ENCODE measurements at places on chromosomes 2 and 18.

- no peak for DNase-seq
These were observed 2.2 kb upstream of the POLR2D start for GRCh38 chr2:127860130-127860529.

DNA sequence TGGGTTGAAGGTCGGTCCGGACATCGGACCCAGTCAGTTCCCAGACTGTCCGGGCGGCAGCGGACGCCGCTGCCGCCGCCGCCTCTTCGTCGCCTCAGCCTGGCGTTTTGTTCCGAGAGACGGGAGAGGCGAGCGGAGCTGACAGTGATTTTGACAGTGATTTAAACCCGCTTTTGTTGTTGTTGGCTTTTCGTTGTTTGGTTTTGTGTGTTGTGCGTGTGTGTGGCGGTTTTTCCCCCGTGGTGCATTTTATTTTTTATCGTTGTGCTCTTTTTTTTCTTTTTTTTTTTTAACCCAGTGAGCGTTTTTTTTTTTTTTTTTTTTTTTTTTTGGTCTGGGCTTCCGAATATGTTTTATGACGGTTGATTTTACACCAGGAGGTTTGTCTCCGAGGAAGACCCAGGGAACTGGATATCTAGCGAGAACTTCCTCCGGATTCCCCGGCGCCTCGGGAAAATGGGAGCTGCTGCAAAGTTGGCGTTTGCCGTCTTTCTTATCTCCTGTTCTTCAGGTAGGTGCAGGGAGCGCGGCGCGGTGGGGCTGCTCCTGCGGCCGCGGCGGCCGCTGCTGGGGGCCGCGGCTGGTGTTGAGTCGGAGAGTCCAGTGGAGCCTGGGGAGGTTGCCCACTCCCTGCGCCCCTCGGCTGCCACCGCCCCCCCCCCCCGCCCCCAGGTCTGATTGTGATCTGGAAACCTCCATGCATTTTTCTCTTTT, at the start of gene ACVR2A:
Gene ACVR2A (plus strand): TSS at position 333 of the 714 bp plus-strand sequence. CDS start 124 bp downstream, at position 457.
- peak; percentile 56 for DNase-seq

DNA sequence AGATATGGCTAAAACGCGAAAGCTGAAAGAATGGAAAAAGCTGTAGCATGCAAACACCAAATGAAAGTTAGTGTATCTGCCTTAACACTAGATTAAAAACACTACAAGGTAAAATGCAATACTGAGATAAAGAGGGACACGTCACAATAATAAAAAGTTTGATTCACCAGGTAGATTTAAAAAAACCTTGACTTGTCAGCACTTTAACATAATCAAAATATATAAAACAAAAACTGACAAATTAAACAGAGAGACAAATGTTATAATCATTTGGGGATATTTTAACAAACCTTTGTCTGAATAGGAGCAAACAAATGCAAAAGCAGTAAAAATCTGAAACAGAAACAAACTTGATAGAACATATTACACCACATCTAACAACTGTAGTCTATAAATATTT, 18.3 kb downstream of the TLK1 start:
- no peak for DNase-seq

- no peak for DNase-seq
These were observed 7.5 kb upstream of the SCN1A start for GRCh38 chr2:166135152-166135848.

- no peak for DNase-seq
These were observed 329.7 kb upstream of the MEIS1 start for GRCh38 chr2:66105066-66105753.

DNA sequence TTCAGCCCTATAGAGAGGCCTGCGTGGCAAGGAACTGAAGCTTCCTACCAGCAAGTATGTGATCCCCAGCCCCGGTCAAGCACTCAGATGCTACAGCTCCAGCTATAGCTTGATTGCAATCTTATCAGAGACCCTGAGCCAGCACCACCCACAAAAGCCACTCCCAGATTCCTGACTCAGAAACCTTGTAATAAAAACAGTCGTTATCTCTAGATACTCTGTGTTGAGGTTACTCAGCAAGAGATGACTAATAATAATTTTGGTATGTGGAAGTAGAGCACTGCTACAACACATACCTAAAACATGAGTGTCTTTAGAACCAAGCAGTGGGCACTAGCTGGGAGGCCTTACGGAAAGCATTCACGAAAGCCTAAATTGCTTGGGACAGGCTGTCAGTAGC, 216.9 kb downstream of the UXS1 start:
- DNase-seq = no peak

GRCh38 chr2:171347591-171348032, 86.2 kb downstream of the METTL8 start:
- DNase-seq = no peak

- no peak for DNase-seq
These were observed 12.0 kb downstream of the NRP2 start for GRCh38 chr2:205694256-205694655.

GRCh38 chr2:120943403-120944034, 207.9 kb downstream of the GLI2 start:
- DNase-seq = no peak

- no peak for DNase-seq
These were observed 422.0 kb upstream of the ZEB2 start for GRCh38 chr2:144941743-144942488.

GRCh38 chr2:178912416-178913048, 105.3 kb upstream of the TTN start:
- DNase-seq = no peak

DNA sequence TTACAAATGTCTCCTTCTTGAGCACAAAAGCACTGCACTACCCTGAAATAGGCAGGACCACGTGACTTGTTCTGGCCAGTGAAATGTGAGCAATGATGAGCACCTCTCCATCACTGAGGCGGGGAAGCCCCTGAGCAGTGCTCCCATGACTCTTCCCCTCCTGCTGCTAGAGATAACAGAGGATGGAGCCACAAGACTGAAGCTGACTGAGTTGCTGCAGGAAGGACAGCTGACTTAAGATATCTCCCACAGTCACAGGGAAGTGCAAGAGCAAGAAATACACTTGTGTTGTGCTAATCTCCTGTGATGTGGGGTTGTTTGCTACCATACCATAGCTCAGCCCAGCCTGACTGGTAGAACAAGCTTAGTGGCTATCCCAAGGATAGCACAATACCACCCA, 38.7 kb downstream of the STK39 start:
- no peak for DNase-seq

DNA sequence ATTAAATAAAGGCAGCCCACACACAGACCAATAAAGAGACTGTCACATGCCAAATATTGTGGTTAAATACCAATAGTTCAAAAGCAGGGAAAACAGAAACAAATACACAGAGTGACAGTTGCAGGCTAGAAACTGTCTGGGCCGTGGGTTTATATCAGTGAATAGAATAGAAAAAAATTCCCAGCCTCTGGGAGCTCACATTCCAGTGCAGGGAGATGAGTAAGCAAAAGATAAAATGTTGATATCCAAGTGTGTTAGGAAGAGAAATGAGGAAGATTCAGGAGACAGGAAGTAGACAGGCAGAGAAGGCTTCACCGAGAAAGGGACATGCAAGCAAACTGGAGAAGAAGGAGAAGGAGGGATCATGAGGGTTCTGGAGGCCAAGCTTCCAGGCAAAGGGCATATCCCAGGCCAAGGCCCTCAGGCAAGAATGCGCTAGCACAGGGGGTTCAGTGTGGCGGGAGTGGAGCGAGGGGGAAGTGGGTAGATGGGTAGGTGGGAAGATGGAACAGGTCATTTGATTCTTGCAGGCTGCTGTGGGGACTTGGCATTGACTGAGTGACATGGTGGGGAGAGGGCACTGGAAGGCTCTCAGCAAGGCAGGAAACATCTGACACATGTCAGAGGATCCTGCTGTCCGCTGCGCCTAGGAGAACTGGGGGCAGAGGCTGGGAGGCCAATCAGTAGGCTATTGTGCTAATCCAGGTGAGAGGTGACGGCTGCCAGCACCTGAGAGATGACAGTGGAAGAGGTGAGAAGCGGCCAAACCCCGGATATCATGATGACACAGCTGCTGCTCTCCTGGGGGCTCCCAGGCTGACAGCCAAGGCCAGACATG, 89.2 kb downstream of the ZBTB7C start:
- DNase-seq = no peak

DNA sequence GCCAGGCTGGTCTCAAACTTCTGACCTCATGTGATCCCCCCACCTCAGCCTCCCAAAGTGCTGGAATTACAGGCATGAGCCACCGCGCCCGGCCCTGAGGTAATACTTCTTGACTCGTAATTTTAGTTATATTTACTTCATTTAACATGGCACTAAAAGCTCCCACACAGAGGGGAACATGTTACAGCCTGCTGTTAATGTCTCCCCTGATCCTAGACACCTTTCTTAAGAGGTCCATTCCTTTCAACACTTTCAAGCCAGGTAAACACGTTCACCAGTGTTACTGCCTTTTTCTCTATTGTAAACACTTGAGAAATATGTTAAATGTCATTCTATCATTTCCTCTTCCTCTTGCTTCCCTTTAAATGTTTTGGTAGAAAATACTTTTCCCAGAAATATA, 161.4 kb downstream of the METTL4 start:
- no peak for DNase-seq

DNA sequence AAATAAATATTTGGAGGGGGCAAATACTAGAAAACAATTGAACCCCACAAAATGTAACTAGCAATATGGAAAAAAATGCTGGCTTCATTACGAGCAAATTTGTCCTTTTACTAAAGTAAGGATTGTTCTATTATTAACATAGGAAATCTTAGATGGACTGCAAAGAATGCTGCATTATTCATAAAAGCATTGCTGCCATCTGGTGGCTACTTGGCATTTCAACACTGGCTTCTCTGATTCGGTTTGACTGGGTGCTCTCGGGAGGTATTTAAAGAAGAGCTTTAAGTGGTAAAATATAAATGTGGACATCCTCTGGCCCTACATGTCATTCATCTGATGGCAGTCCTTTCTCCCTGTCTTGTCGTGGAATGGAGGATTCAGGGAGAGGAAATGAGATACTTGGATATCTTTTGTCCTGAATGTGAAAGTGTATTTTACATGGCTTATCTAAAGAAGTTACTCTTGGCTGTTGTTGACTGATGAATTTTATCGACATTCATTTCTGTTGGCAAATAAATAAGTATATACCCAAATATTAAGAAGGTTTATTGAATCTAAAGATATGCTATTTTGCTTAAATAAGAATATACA, 130.2 kb downstream of the ARHGAP15 start:
- peak; percentile 69 for DNase-seq

DNA sequence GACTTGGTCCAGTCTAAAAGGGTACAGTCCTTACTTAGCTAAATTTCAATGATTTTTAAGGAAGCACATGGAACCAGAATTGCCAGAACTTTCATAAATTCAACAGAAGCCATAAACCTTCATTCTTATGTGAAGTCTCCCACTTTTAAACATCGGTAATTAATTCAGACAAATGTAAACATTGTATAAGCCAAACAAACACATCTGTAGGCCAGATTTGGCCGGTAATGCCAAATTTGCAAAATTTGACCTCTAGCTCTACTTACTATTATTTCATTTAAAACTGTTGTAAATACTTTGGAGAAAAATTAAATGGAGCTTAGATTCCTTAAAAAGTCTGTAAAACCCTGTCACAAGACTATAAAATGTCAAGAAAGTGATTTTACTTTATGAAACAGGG, 83.2 kb upstream of the GALNT5 start:
- no peak for DNase-seq

DNA sequence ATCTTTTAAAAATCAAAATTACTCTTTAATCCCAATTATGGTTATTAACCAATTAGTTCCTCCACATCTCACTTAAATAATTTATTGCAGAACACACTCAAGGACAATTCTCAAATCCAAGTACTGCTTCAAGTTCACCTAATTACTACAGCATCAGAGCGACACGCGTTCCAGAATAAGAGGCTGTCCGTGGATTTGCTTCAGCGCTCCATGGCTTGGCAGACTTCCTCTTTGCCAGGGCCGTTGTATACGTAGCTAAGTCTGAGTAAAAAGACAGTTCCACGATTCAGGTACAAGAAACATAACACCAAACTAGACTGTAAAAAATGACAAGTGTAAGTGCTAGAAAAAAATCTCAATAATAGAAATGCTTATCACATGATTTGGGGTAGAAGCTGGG, 153.2 kb upstream of the MYT1L start:
- DNase-seq = no peak

DNA sequence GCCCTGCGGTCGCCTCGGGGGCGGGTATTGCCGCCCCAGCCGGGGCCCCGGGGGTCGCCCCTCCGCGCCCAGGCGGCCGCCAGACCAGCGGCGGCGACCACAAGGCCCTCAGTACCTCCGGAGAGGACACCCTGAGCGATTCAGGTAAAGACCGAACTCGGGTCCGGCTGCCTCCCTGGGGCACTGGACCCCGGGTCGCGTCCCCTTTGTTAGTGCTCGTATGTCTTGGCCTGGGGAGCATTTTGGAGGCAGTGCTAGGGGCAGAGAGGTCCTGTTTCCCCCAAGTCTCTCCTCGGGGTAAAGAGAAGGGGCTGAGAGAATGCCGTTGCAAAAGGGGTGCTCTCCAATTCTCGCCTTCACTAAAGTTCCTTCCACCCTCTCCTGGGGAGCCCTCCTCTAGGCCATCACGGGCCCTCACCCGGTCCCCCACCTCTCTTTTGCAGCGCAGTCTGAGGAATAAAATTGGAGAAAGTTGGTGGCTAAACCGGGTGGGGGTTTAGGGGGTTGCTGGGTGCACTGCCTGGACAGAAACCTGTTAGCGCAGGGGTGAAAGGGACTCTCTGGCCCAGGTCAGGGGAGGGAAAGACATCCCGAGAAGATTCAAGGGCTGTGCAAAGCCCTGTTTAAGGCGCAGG, 2.5 kb downstream of the MYCN start:
- no peak for DNase-seq

DNA sequence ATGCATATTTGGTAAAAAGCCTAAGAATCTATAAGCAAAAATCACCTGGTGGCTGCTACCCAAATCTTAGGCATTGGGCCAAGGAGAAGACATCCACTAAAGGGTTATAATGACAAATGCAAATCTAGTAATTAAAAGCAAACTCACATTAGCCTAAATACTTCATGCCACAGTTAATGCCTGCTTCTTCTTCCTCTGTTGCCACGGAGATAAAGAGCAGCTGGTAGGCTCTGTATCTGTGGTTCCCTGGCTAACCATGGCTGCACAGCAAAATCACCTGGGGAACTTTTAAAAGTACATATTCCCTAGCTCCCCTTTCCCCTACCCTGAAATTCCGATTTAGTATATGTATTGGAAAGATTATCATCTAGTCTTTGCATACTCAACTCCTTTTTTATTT, 114.3 kb downstream of the LNPK start:
- DNase-seq = no peak

DNA sequence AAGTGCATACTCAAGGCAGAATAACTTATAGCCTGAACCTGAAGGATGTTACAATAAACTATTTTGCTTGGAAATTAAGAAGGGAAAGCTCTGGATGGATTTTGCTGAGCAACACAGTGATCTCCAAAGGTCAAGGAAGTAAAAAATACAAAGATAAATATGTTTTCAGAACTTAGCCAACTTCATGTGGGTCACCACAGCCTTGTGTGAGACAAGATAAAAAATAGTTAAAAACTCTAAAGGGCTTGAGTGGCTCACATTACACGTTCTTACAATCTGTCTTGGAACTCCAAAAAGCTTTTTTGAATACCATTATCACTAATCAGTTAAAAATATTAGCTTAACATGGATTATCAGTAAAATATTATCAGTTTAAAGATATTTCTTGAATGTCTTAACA, 28.9 kb upstream of the MTX2 start:
- DNase-seq = no peak

Data from stimulated activated naive CD4-positive, alpha-beta T cell (primary cell).